ENCODE measurements at places on chromosomes 3 and 15. TPM values are rescaled to one million over a fixed set of nuclear protein-coding genes. Genes with fewer than 3 reads are reported as not detected.
A peak's percentile ranks its signal among the peaks of the same experiment; 100 is the strongest.

ITGA11 gene
- 0.61 TPM for total RNA-seq

SLC7A14 gene
- total RNA-seq = not detected

BCL6 gene
- total RNA-seq = 32.1 TPM

UTS2B gene
- not detected for total RNA-seq

CCR2 gene
- 52.5 TPM for total RNA-seq

RHCG gene
- total RNA-seq = not detected

KNL1 gene
- total RNA-seq = 46.2 TPM

SCAMP5 gene
- 0.22 TPM for total RNA-seq

C3orf20 gene
- 0.17 TPM for total RNA-seq

CD96 gene
- total RNA-seq = 379 TPM

GRCh38 chr3:153513236-153513635, 351.2 kb downstream of the RAP2B start:
- no peak for DNase-seq
- no peaks in the 10 kb centered on the region for H3K27me3 ChIP-seq
- H3K4me3 ChIP-seq = no peak overlapping the region
- no peak overlapping the region for H3K27ac ChIP-seq
- no peaks in the 10 kb centered on the region for H3K4me1 ChIP-seq

- peaks cover 15% of the 10 kb centered on the region for H3K36me3 ChIP-seq
- peaks cover 1% of the 10 kb centered on the region for H3K4me1 ChIP-seq
- H3K4me3 ChIP-seq = no peak overlapping the region
- H3K27me3 ChIP-seq = no peaks in the 10 kb centered on the region
- DNase-seq = no peak
These were observed 34.1 kb downstream of the SMARCC1 start for GRCh38 chr3:47747558-47747957.

DNA sequence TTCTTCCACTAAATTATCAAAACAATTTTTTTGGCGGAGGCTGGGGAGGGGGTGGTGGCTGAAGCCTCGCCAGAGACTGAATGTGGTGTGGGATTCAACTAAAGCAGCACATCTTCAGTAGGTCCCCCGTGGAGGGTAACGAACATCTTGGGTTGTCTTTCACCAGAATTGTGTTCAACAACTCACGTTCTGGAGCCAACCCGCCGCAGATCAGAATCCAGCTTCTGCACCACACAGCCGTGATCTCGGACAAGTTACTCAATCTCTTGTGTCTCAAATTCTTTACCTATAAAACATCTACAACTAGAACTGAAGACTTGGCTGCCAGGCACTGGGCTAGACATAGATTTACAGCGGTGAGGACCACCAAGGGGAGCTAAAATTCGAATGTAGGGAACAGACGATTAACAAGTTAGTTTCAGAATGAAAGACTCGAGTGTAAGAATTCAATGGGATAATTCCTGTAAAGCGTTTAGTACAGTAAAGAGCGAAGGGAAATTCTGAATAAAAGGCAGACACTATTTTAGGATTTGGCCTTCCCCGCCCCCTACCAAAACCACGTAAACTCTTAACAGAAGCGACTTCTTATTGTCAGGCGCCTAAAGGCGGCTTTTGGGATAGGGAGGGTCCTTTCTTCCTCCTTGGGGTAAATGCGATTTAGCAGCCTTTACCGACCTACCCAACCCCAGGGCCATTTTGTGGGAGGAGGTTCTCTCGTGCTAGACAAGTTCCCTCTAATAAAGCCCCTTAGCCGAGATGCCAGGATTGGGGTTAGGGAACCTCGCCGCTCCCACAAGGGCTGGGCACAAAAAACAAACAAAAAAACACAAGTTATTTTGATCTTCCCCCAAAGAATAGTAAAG, 697 bp upstream of the RAB5A start:
- DNase-seq = no peak
- peaks cover 17% of the 10 kb centered on the region for H3K36me3 ChIP-seq
- peak overlapping the region; percentile 100 for H3K4me3 ChIP-seq
- peak overlapping the region; percentile 100 for H3K27ac ChIP-seq

- peaks cover 5% of the 10 kb centered on the region for H3K36me3 ChIP-seq
- no peak for DNase-seq
- no peak overlapping the region for H3K4me3 ChIP-seq
- H3K4me1 ChIP-seq = peaks cover 9% of the 10 kb centered on the region
These were observed 21.0 kb downstream of the LSM3 start for GRCh38 chr3:14199641-14200040.

GRCh38 chr3:21152555-21152954, 598.5 kb downstream of the ZNF385D start:
- H3K4me3 ChIP-seq = no peak overlapping the region
- no peaks in the 10 kb centered on the region for H3K4me1 ChIP-seq
- H3K27me3 ChIP-seq = no peaks in the 10 kb centered on the region
- DNase-seq = no peak

DNA sequence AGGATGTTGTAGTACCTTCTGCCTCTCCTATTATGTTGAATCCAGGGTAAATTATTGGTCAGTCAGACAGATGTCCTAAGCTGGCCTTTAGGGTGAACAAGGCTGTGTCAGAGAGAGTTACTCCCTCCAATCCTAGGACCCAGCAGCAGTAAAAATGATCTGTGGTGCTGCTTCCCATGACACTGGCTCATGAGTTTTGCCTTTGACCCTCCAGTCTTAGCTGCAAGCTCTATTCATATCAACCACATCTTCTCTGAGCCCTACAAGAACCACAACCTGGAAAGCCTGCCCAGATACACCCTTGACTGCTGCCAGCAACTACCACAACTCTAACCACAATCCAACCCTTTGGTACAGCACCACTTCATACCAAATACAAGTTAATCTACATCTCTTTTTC, 27.2 kb upstream of the PHLDB2 start:
- no peaks in the 10 kb centered on the region for H3K36me3 ChIP-seq
- no peaks in the 10 kb centered on the region for H3K27me3 ChIP-seq
- H3K4me3 ChIP-seq = no peak overlapping the region
- H3K4me1 ChIP-seq = peaks cover 10% of the 10 kb centered on the region
- DNase-seq = no peak

- H3K4me1 ChIP-seq = peaks cover 4% of the 10 kb centered on the region
- no peak for DNase-seq
- H3K27me3 ChIP-seq = no peaks in the 10 kb centered on the region
- no peak overlapping the region for H3K4me3 ChIP-seq
- no peaks in the 10 kb centered on the region for H3K36me3 ChIP-seq
These were observed 153.9 kb downstream of the BBX start for GRCh38 chr3:107676469-107677309.

- H3K4me3 ChIP-seq = no peak overlapping the region
- H3K4me1 ChIP-seq = no peaks in the 10 kb centered on the region
- no peak for DNase-seq
- no peaks in the 10 kb centered on the region for H3K36me3 ChIP-seq
- H3K27me3 ChIP-seq = no peaks in the 10 kb centered on the region
These were observed 287.1 kb downstream of the SOX2 start for GRCh38 chr3:181998828-181999227.

- H3K27ac ChIP-seq = no peak overlapping the region
- H3K4me1 ChIP-seq = no peaks in the 10 kb centered on the region
- DNase-seq = no peak
- H3K4me3 ChIP-seq = no peak overlapping the region
- no peaks in the 10 kb centered on the region for H3K36me3 ChIP-seq
- peaks cover 4% of the 10 kb centered on the region for H3K27me3 ChIP-seq
These were observed 5.9 kb upstream of the KLHL25 start for GRCh38 chr15:85800478-85801123.

DNA sequence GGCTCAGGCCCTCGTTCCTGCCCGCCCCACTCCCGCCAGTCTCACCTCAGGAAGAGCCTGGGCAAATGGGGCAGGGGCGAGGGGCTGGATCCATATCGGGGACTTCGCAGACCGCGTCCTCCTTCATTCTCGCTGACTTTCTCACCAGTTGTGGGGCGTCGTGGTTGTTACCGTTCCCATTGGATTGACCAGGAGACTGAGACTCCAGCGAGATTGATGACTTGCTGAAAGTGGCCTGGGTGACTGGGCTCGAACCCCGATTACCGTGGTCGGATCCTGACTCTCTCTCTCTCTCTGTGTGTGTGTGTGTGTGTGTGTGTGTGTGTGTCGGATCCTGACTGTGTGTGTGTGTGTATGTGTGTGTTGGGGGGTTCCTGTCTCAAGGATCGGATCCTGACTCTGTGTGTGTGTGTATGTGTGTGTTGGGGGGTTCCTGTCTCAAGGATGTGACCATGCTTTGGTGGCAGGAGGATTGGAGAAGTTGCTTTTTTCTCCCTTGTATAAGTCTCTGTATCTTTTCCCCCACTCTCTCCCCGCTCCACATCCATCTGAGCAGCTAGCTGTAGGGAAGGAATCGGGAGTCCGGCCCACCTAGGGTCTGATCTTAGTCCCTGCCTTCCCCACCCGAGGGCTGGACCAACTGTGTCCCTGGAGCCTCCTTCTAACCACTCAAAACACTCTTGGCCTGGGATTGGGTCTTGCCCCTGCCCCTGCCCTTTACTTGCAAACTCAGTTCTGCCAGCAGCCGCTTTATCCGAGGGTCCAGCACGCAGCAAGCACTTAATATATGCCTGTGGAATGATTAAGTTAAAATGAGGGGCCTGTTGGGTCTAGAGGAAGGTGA, 603 bp downstream of the PLEKHO2 start:
- H3K36me3 ChIP-seq = peaks cover 10% of the 10 kb centered on the region
- H3K4me1 ChIP-seq = peaks cover 54% of the 10 kb centered on the region
- H3K27me3 ChIP-seq = no peaks in the 10 kb centered on the region

DNA sequence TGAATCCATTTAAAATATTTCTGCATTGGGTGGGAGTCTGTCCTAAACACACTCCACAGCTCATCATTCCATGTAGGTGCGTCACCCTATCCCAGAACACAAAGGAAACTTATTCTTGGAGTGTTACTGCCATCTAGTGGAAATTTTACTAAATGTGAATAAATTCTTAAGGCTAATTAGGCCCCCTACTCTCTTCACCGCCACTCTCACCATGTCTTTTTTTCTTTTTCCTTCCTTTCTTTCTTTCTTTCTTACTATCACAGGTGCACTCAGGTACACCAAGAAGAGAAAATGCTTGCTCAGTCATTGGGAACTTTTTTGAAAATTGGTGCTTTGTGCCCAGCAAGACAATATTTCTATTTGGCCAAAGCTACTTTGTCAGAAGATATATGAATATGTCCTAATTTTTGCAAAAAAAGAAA, 26.4 kb upstream of the ATP8B4 start:
- no peak overlapping the region for H3K4me3 ChIP-seq
- H3K36me3 ChIP-seq = peaks cover 10% of the 10 kb centered on the region
- H3K27ac ChIP-seq = no peak overlapping the region
- peaks cover 29% of the 10 kb centered on the region for H3K4me1 ChIP-seq
- H3K27me3 ChIP-seq = no peaks in the 10 kb centered on the region

- H3K27me3 ChIP-seq = no peaks in the 10 kb centered on the region
- DNase-seq = no peak
- H3K27ac ChIP-seq = no peak overlapping the region
- H3K36me3 ChIP-seq = no peaks in the 10 kb centered on the region
- no peak overlapping the region for H3K4me3 ChIP-seq
- no peaks in the 10 kb centered on the region for H3K4me1 ChIP-seq
These were observed 115.6 kb upstream of the CADPS start for GRCh38 chr3:62990704-62991413.

GRCh38 chr3:56200251-56200650, 268.0 kb downstream of the ERC2 start:
- H3K4me1 ChIP-seq = no peaks in the 10 kb centered on the region
- H3K4me3 ChIP-seq = no peak overlapping the region
- H3K27me3 ChIP-seq = peaks cover 3% of the 10 kb centered on the region
- no peak overlapping the region for H3K27ac ChIP-seq
- DNase-seq = no peak

DNA sequence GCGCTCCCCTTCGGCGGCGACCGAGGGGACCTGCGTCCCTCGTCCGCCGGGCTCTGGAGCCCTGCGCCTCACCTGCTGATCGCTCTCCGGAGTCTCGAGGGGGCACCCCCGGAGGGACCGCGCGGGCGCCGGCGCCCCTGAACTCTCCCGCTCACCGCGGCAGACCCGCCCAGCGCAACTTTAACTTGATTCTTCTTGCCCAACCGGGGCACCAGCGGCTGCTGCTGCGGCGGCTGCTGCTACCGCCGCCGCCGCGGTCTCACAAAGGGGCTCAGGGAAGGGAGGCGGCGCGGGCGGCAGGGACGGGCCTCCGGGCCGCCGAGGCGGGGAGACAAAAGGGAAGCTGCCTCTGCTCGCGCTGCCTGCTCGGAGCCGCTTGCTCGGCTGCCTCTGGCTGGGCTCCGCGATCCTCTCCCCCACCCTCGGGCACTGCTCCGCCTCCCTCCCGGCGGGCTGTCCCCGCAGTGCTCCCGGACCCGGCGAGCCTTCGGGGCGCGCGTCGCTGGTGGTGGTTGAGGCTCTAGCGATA, at the start of gene PPM1L:
PPM1L (plus strand) TSS at position 456 of the 529 bp plus-strand sequence.
- DNase-seq = peak; percentile 79
- peaks cover 3% of the 10 kb centered on the region for H3K36me3 ChIP-seq
- peaks cover 22% of the 10 kb centered on the region for H3K27me3 ChIP-seq

DNA sequence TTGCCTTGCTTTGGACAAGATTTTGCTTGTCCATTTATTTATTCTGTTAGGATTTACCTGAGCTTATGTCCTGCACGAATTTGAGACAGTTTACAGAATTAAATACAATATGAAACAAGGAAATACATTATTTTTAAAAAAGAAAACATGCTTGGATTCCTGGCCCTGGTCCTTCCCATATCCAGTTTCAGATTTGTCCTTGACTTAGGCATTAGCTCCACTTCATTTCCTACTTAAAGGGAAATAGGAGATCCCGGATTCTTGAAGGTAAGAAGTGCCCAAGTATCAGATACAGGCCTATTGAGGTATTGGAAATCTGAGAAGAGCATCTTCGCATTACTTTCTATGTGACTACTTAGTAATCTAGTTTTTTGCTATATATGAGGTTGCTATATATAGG, 672.0 kb downstream of the SI start:
- no peaks in the 10 kb centered on the region for H3K27me3 ChIP-seq
- no peak overlapping the region for H3K4me3 ChIP-seq
- H3K36me3 ChIP-seq = no peaks in the 10 kb centered on the region
- DNase-seq = no peak
- no peaks in the 10 kb centered on the region for H3K4me1 ChIP-seq

- DNase-seq = no peak
- H3K4me1 ChIP-seq = no peaks in the 10 kb centered on the region
- H3K4me3 ChIP-seq = no peak overlapping the region
These were observed 235.1 kb upstream of the TPRG1 start for GRCh38 chr3:188936597-188937107.

- H3K4me1 ChIP-seq = peaks cover 48% of the 10 kb centered on the region
- DNase-seq = no peak
- H3K36me3 ChIP-seq = no peaks in the 10 kb centered on the region
- peaks cover 3% of the 10 kb centered on the region for H3K27me3 ChIP-seq
These were observed 1.6 kb downstream of the PDE8A start for GRCh38 chr15:84983294-84983693.

DNA sequence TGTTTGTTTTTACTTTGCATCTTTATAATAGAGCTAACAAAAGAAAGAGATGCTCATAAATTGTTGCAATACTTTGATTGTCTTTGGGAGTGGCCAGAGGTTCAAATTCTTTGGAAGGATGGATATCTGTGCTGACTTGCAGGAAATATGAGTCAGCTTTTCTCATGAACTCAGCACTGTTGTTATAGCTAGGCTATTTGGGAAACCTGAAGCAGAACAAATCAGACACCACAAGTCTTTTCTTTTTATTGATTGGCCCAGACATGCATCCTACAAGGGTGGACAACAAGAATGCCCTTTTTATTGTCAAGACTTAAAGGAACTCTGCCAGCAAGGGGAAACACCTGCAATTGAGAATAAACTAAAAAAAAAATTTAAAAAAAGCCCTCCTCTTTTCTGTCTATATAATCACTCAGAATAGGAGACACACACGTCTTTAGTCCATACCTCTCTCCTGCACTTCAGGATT, 4.6 kb upstream of the DENND4A start:
- no peaks in the 10 kb centered on the region for H3K27me3 ChIP-seq
- H3K27ac ChIP-seq = no peak overlapping the region
- DNase-seq = no peak
- peaks cover 33% of the 10 kb centered on the region for H3K4me1 ChIP-seq
- H3K36me3 ChIP-seq = peaks cover 3% of the 10 kb centered on the region
- no peak overlapping the region for H3K4me3 ChIP-seq
